ENCODE measurements at places on chromosomes 5 and 9. TPM values are rescaled to one million over a fixed set of nuclear protein-coding genes. Genes with fewer than 3 reads are reported as not detected.

DNA sequence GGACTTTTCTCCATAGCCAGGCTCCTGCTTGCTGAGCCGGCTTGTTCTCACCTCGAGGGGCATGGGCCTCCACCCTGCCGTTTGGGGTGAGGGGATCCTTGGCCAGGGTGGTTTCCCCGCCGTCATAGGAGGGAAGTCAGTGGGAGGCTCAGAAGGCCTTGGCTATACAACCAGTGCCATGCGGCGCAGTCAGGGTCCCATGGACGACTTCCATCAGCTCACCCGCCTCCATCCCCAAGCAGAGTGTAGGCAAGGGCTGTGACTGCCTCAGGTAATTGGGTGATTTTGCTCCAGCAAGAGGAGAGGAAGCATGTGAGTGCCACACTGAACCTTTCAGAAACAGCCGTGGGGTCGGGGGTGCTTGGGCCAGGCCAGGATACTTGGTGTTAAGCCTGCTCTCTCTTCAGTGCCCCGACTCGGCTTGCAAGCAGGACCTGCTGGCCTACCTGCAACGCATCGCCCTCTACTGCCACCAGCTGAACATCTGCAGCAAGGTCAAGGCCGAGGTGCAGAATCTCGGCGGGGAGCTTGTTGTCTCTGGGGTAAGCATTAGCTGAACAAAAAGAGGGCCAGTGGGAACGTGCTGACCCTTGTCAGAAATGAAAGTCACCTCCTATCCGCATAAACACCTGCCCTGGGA, 57.2 kb upstream of the LRRTM2 start:
- DNase-seq: no peak

GRCh38 chr5:111927191-111927590, 170.2 kb upstream of the NREP start:
- DNase-seq: no peak

GRCh38 chr5:112289465-112289864, 129.6 kb downstream of the EPB41L4A start:
- no peak for DNase-seq

- DNase-seq: no peak
These were observed 13.5 kb downstream of the RABGAP1 start for GRCh38 chr9:122954253-122954691.

Gene FBXO10
- total RNA-seq: 4.4 TPM

Gene LCN12
- total RNA-seq: 8.5 TPM

Gene IL4
- not detected for total RNA-seq

Gene GALNT12
- 156 TPM for total RNA-seq
